Ecto neural progenitor cell (in vitro differentiated cells): ENCODE measurements at places on chromosomes 6 and 20.

DNA sequence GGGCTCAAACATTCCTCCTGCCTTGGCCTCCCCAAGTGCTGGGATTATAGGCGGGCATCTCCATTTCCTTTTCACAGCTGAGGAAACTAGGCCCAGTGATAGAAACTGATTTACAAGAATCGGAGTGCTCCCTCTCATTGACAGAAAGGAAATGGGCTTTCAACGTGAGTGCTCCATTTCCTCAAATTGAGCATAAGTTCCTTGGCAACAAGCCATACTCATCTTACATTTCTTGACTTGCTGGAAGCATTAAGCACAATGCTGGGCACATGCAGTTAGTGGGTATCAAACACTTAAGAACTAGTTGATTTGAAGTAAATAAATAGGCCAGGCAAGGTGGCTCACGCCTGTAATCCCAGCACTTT is 54.7 kb downstream of the FGD2 start:
- DNase-seq, result no peak

GRCh38 chr20:829551-829950 is 4.0 kb upstream of the FAM110A start:
- no peak for DNase-seq

- no peak for DNase-seq
Observed at GRCh38 chr20:46648903-46649649, 2.2 kb downstream of the SLC13A3 start.

DNA sequence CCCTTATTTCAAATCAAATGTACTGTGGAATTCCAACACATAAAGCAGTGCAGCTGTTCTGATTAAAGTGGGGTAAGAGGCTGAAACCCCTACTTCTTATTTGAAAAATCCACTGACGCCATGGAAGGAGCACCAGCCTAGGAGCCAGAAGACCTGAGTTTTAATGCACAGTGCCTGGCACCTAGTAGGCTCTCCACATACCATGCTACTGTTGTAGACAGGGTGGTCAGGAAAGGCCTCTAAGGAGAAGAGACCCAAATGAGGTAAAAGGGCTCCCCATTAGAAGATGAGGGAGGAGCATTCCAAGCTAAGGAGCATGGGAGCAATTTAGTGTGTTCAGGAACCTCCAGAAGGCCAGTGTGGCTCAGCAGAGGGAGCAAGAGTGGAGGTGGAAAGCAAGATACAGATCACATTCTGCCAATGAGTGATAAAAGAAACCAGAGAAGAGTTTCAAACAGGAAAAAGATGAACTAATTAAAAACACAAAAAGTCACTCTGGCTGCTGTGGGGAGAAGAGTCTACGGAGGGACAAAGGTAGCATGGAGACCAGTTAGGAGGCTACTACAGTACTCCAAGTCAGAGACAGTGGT is 11.8 kb upstream of the ZNF76 start:
- DNase-seq, result no peak

- no peak for DNase-seq
Observed at GRCh38 chr6:88403486-88403885, 237.3 kb upstream of the CNR1 start.
